ENCODE measurements at places on chromosomes 16 and 17.

DNA sequence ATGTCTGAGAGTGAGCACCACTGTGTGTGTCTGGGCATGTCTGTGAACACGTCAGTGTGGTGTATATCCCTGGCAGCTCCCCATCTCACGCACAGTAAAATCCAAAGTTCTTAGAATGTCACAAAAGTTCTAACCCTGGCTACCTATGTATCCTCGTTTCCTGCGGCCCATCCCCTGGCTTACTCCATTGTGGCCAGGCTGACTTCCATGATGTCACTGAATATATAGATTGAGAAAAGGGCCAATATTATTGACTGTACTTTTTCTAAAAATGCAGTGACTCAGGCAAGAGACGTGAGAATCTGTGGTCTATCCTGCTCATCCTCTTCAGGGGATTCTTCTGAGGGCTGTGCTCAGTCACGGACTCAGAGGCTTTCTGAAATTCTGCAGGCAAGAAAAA, 963 bp upstream of the METTL22 start:
- no peak overlapping the region for H3K27ac ChIP-seq
- H3K36me3 ChIP-seq: peaks cover 5% of the 10 kb centered on the region
- H3K4me3 ChIP-seq: peak overlapping the region; percentile 97
- H3K4me1 ChIP-seq: peaks cover 12% of the 10 kb centered on the region
- DNase-seq: no peak

DNA sequence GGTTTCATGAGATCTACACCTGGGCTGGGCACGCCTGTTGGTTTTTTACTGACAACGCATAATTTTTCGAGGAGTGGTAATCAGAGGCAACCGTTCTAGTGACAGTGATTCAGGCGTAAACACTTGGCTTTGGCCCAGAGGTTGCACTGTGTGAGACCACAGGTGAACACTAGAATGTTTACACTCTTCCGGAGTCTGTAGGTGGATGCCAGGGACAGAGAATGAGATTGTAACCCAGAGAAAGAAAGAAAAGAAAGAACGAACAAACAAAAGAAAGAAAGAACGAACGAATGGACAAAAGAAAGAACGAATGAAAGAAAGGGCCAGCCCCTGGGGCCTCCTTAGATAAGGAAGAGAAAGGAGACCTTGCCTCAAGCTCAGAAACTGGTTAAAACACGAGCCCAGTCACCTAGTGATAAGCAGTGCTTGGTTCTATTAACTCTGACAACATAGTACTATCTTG, 113.2 kb downstream of the PRKCB start:
- H3K36me3 ChIP-seq: no peaks in the 10 kb centered on the region
- H3K4me3 ChIP-seq: no peak overlapping the region
- no peak for DNase-seq
- no peaks in the 10 kb centered on the region for H3K27me3 ChIP-seq
- H3K27ac ChIP-seq: no peak overlapping the region

- DNase-seq: peak; percentile 92
- no peaks in the 10 kb centered on the region for H3K27me3 ChIP-seq
- H3K36me3 ChIP-seq: no peaks in the 10 kb centered on the region
- H3K4me1 ChIP-seq: peaks cover 39% of the 10 kb centered on the region
Observed at GRCh38 chr17:56913867-56914580, at the start of gene TRIM25. TSS of gene TRIM25 (minus strand) at chr17:56914049. CDS start at chr17:56913988, 61 bp downstream.

DNA sequence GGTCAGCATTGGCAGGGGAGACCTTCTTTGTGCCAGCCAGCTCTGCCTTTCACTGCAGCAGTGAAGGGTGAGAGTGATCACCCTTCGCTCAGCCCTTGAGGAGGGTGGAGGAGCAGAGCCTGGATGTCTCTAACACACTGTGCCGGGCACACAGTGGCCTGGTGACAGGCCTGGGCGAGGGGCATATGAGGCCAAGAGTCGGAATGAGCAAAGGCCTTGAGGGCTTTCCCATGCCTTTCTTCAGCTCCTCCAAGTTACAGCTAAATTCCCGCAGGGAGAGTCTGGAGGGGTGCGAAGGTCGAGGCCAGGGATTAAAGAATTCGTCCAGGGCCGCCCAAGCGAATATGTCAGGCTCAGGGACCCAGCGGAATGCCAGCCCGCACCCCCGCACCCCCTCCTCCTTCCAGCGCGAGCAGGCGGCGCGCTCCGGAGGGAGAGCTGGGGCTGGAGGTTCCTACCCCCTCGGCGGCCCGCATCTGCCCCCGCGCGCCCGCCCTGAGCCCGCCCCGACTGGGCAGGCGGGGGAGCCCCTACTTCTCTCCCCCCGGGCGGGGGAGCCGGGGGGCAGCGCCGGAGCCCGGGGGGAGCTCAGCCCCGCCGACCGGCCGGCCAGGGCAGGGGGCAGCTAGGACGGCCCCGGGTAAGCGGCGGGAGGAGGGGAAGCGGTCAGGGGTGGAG, at the start of gene RASL10B:
Gene RASL10B (plus strand): TSS at position 401 of the 678 bp plus-strand sequence. CDS start 3,546 bp downstream, outside the sequence.
- no peaks in the 10 kb centered on the region for H3K27me3 ChIP-seq
- peak within 1 kb of the TSS; percentile 81 for H3K4me3 ChIP-seq
- H3K36me3 ChIP-seq: peaks cover 4% of the 10 kb centered on the region
- DNase-seq: no peak
- peaks cover 44% of the 10 kb centered on the region for H3K4me1 ChIP-seq
- no peak within 1 kb of the TSS for H3K27ac ChIP-seq

GRCh38 chr16:21227866-21228265, 5.6 kb upstream of the ANKS4B start:
- no peak overlapping the region for H3K4me3 ChIP-seq
- H3K27ac ChIP-seq: no peak overlapping the region

DNA sequence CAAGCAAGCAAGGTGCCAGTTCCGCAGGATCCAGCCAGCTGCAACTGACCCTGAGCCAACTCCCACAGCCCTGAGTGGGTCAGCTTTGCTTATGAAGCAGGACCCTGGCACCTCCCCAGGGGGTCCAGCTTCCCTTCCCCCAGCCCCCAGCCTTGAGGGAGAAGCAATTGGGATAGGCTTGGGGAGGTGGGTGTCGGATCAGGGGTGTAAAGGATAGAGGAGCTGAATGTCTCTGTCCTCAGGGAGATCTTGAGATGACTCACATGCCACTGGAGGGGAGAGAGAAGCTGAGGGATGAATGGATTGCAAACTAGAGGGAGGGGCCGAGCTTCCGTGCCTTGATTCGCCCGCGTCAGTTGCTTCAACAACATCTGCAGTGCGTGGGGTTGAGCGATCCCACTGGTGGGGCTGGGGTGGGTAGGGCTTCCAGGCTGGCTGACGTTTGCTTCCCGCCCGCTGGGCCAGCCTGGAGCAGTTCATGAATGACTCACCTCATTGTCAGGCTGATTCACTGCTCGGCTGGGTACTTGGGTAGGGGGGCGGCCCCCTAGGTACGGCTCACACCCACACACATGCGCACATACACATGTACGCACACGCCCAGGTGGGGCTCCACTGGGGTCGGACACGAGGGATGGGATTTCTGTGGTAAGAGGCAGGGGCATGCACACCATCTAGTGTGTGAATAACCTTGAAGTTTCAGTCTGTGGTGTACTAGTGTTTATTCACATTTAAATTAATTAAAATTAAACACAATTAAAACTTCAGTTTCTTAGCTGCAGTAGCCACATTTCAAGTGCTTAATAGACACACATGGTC, 3.6 kb upstream of the HROB start:
- no peaks in the 10 kb centered on the region for H3K36me3 ChIP-seq
- H3K4me1 ChIP-seq: peaks cover 23% of the 10 kb centered on the region
- peak overlapping the region; percentile 95 for H3K27ac ChIP-seq

- H3K4me3 ChIP-seq: no peak overlapping the region
- peaks cover 22% of the 10 kb centered on the region for H3K27me3 ChIP-seq
- H3K27ac ChIP-seq: no peak overlapping the region
- DNase-seq: no peak
- peaks cover 5% of the 10 kb centered on the region for H3K4me1 ChIP-seq
- H3K36me3 ChIP-seq: no peaks in the 10 kb centered on the region
Observed at GRCh38 chr17:61470530-61471136, 18.4 kb downstream of the TBX4 start.

GRCh38 chr16:85220125-85220839, 108.0 kb upstream of the CIBAR2 start:
- peaks cover 47% of the 10 kb centered on the region for H3K4me1 ChIP-seq
- no peaks in the 10 kb centered on the region for H3K36me3 ChIP-seq
- DNase-seq: peak; percentile 90
- H3K27me3 ChIP-seq: no peaks in the 10 kb centered on the region
- H3K4me3 ChIP-seq: peak overlapping the region; percentile 43

DNA sequence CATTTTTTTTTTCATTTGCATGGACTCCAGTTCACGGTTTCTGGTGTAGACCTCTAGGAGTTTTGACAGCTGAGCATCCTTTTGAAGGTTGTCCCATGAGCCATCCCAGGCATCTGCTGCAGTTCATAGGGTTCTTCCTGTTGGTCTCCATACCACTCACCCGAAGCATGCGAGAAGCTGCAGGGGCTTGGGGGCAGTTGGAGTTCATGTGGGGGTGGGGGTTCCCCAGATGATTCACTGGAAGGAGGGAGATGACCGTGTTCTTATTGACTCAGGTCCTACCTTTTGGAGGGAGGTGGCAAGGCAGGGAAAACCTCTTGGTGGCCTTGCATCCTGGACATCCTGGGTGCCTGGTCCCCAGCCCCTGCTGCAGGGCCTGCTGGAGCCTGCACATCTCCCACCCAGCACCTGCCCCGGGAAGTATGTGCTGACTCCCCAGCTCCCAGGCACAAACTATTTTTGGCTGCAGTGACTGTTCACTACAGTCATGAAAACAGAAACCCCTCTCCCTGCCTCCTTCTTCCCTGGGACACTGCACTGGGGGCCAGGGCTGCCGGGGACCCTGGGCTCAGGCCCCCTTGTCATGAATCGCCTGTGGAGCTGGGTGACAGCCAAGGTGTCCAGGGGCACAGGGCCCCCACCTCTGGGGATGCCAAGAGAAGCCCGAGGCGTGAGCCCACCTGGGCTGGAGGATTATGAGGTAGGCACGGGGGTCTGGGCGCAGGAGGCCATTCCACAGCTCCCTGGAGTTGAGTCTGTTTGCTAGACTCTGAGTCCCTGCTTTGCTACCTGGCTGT, 64.9 kb upstream of the LGALS9 start:
- H3K4me1 ChIP-seq: peaks cover 33% of the 10 kb centered on the region
- no peak overlapping the region for H3K27ac ChIP-seq
- no peak for DNase-seq
- peaks cover 2% of the 10 kb centered on the region for H3K36me3 ChIP-seq

- H3K27ac ChIP-seq: no peak overlapping the region
- H3K4me1 ChIP-seq: no peaks in the 10 kb centered on the region
- no peaks in the 10 kb centered on the region for H3K36me3 ChIP-seq
Observed at GRCh38 chr16:79081297-79082066, 519.1 kb downstream of the MAF start.

- no peaks in the 10 kb centered on the region for H3K27me3 ChIP-seq
- DNase-seq: no peak
- H3K36me3 ChIP-seq: peaks cover 2% of the 10 kb centered on the region
- H3K27ac ChIP-seq: no peak overlapping the region
Observed at GRCh38 chr17:17917394-17917793, 54.8 kb downstream of the TOM1L2 start.

- no peak overlapping the region for H3K27ac ChIP-seq
- H3K27me3 ChIP-seq: peaks cover 47% of the 10 kb centered on the region
- DNase-seq: no peak
- H3K4me1 ChIP-seq: peaks cover 11% of the 10 kb centered on the region
Observed at GRCh38 chr17:44315760-44316731, 7.6 kb downstream of the RUNDC3A start.

DNA sequence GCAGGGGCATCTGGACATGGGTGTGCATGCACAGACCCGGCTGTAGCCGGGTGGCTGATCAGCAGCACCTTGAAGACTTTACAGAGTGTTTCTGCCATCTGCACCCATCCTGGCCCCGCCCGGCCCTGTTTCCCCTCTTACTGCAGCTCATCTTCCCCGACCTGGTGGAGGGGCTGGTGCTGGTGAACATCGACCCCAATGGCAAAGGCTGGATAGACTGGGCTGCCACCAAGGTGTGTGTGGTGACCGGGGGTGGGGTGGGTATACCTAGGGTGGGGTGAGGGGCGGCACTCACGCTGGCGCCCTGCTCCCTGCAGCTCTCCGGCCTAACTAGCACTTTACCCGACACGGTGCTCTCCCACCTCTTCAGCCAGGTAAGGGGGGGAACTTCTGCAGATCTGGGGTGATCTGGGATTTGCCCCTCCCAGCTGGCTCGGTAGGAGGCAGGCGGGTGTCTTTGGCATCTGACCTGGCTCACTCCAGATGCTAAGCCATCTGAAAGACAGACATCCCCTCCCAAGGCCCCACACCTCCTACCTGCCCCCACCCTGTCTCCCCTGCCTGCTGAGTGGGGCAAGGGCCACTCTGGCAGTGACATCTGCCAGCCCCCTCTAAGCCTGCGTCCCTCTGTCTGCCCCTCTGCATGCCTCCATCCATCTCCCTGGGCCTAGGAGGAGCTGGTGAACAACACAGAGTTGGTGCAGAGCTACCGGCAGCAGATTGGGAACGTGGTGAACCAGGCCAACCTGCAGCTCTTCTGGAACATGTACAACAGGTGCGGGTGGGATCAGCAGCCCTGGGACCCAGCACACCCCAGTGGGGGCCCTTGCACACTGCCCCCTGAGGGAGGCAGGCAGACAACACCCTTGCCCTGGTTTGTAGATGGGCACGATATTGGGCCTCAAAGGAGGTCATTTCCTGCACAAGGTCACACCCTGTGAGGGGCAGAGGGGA, 6.6 kb downstream of the NDRG4 start:
- no peak overlapping the region for H3K4me3 ChIP-seq
- H3K4me1 ChIP-seq: peaks cover under 1% of the 10 kb centered on the region
- H3K36me3 ChIP-seq: no peaks in the 10 kb centered on the region
- no peak overlapping the region for H3K27ac ChIP-seq
- no peak for DNase-seq

- H3K27me3 ChIP-seq: no peaks in the 10 kb centered on the region
- H3K4me3 ChIP-seq: no peak overlapping the region
- peak overlapping the region; percentile 52 for H3K27ac ChIP-seq
- peaks cover 16% of the 10 kb centered on the region for H3K4me1 ChIP-seq
- DNase-seq: no peak
Observed at GRCh38 chr17:45067637-45068036, 6.5 kb downstream of the NMT1 start.

Measured in osteocyte (in vitro differentiated cells).